ENCODE measurements at places on chromosomes 16 and 17.
A peak's percentile ranks its signal among the peaks of the same experiment; 100 is the strongest.

DNA sequence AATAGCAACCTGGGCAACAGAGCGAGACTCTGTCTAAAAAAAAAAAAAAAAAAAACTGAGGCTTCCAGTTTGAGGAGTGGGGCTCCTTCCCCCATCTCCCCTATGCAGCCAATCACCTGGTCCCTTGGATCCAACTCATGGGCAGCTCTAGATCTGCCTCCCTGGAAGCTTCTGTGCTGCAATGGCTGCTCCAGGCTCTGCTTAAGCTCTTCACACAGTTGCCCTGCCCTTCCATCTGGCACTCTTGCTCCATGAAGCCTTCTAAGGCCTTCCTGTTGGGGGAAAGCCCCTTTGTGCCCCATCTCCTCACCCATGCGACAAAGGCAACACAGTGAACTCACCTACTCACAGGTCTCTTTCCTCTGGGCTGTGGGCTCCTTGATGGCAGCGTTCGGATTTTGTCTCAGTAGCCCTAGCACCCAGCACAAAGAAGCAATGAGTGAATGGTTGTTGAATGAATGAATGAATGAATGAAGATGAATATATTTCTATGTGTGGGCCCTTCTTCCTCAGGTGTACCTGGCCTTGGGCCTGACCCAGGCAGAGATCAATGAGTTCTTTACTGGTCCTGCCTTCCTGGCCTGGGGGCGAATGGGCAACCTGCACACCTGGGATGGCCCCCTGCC, 1.9 kb downstream of the NAGLU start:
- no peak for DNase-seq

GRCh38 chr17:50316016-50316587, 29.8 kb upstream of the XYLT2 start:
- DNase-seq = no peak

GRCh38 chr17:71850812-71851211, 270.0 kb upstream of the SOX9 start:
- no peak for DNase-seq

GRCh38 chr17:72258711-72259110, 137.9 kb downstream of the SOX9 start:
- no peak for DNase-seq

- no peak for DNase-seq
Measured at GRCh38 chr17:18236494-18236893, 11.1 kb downstream of the LLGL1 start.

DNA sequence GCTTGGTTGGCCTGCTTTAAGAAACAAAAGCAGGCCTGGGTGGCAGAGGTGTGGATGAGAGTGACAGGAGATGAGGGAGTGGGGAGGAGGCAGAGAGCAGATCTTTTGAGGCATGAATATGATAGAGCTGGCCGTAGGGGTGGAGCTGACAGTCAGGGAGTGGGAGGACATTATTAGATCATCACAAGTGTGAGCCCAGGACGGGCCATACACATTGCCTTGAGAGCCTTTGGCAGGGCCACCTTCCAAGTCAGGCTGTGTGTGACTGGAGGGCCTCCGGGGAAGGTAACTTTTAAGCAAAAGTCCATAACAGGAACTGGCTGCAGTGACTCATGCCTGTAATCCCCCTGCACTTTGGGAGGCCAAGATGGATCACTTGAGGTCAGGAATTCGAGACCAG, 26.3 kb downstream of the GINS3 start:
- no peak for DNase-seq

GRCh38 chr16:6749698-6750097, 582.9 kb upstream of the RBFOX1 start:
- DNase-seq = no peak

DNA sequence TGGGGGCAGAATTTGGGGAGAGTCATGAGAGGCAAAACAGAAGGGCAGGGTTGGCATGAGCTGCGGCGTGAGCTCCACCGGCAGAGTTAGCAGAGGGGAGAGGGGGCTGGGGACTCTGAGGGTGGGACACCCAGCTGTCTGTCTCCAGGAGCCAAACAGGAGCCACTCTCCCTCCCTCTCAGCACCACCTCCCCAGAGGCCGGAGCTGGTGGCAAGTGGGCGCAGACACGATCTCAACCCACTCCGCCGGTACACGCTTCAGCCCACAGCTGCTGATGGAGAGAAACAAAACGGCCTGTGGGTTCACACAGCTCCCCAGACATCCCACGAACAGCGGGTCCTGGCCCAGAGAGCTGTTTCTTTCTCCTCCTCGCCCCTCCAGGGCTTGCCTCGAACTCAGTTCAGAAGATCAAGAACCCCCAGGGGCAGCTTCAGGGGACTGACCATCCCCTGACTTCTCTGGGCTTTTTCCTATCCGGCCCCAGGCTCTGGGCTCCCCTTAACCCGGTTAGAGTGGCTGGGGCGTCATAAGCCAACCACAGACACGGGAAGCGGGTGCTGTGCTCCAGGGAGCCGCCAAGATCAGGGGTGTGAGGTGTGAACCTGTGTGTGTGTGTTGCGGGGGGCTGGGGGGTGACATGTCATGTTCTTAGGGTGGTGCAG, 7.6 kb downstream of the RHBDF2 start:
- DNase-seq = peak; percentile 49

- no peak for DNase-seq
Measured at GRCh38 chr17:65220732-65221131, 83.6 kb downstream of the RGS9 start.

GRCh38 chr17:75845058-75845711, 981 bp upstream of the UNC13D start:
- peak; percentile 68 for DNase-seq

DNA sequence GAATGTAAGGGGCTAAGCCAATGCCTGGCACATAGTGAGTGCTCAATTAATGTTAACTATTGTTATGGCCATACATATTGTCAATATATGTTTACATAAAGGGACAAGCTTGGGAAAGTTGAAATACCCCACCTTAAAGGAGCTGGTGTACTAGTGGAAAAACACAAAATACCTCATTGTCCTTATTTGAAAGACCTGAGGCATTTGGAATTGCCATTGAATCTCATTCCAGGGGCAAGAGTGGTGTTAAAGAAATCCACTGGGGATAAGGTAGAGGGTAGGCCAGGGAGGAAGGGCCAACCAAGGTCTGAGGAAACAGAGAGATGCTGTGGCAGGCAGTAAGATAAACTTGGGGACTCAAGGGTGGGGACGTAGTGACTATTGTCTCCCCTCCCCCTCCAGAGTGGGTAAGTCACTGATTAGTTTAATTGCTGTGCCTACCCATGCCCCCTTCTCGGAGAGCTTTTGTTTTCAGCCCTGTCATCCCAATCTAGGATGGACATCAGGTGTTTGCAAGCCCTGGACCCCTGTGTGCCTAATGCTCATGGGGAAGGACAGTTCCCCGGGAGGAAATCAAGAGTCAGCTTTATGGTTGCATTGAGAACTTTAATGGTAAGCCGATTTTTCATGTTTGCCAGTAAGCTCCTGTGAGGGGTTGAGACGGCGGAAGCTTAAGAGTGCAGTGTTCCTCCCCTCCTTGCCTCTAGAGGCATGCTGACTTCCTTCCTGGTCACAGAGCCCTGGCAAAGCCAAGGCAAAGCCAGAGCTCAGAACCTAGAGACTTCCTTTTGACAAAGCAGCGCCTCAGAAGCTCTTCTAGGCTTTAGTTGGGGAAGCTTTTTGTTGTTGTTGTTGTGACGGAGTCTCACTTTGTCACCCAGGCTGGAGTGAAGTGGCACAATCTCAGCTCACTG, 2.5 kb upstream of the HEATR9 start:
- peak; percentile 51 for DNase-seq

DNA sequence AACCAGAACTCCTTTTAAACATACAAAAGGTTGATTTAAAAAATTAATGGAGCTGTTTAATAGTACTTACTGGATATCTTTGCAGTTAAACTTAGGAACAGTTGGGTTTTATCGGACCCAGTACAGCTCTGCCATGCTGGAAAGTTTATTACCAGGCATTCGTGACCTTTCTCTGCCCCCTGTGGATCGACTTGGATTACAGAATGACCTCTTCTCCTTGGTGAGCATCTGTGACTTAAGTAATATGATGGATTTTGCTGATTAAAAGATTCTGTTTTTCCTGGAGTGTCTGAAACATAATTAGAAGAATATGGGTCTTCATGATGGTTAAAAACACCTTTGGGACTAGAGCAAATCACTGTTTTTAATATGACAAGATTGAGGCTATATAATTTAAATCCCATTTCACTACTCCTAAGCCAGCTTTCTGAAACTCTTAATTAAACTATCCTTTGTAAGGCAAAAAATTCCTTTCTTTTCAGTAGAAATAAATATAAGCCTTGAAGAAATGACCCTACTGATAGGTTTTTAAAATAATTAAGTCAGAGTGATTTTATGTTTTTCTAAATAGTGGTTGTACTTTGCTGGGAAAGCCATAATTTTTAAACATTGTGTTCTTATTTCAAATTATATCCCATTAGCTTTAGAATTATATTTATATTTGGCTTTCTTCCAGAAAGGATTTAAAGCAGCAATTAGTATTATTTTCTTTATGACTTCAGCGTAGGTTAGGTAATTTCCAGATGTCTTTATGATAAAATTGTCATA, 45.7 kb upstream of the KPNB1 start:
- no peak for DNase-seq

DNA sequence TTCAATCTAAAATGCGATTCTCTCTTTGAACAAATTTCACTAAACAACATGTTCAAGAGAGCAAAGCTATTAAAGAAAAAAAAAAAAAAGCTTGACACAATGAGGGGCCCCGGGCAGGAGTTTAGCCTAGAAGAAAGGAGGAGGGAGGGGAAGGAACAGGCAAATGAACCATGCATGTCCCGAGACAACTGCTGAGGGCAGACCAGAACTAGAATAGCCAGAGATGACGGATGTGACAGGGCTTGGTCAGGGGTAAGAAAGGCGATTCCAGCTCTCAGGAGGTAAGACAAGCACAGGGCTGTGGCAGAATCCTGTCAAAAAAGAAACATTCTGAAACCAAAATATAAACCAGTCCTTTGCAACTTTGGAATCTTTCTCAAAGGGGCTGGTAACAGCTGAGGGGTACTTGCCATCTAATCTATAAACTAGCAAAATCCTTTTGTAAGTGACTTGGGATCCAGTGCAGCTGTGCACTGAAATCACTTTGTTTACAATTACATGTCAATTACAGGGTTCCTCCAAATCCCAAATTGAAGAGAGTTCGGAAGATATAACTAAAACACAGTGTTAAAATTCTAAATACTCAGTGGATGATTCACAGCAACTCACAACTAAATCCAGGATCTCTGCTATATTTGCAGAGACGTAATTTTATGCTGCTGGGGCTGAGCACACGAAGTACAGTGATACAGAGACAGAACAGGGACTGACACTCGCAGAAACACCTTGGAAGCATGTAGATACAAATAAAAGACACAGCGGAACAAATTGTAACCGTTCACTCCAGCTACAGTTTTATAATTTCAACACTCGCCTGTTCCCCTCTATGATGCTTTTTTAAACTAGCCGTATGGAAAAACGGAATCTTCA, 567.4 kb upstream of the ZFHX3 start:
- no peak for DNase-seq

DNA sequence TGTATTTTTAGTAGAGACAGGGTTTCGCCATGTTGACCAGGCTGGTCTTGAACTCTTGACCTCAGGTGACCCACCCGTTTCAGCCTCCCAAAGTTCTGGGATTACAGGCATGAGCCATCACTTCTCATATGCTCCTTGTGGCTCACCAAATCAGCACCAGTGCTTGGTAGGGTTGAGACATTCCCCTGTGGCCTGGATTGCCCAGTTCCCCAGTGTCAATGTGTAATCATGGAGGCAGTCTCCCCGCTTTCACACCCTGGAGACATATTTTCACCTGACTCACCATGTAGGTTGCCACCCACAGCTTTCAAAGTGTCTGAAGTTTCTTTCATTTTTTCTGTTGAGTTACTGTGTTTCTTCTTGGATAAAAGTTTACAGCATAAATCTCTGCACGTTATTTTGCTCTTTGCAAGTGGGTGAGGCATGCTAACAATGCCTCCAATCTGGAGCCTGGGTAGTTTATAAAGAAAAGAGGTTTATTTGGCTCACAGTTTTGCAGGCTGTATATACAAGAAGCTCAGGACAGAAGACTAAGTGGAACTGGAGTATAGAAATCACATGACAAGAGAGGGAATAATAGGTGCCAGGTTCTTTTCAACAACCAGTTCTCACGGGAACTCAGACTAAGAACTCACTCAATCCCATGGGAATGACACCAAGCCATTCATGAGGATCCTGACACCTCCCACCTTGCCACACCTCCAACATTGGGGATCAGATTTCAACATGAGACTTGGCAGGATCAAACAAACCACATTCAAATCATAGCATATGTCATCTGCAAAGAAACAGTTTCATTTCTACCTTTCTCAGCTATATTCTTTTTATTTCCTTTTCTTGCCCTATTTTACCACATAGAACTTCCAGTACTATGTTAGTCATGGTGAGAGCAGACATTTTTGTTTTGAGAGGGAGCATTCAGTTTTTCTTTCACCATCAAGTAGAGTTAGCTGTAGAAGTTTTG, 113.2 kb downstream of the PHKB start:
- DNase-seq = peak; percentile 6

DNA sequence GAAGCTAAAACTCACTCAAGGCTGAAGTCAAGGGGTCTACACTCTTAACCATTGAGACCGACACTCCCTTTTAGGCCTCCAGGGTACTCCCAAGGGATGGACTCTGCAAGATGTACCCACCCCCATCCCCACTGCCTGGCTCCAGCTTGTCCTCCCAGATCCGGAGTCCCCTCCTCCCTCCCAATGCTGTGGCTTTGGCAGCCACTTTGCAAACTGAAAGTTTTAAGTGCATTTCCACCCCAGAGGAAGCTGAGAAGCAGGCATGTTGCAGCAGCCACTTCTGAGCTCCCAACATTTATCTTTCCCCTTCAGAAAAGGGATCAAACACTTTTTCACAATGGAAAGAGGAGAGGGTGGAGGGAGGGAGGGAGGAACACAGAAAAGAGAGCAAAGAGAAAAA, 115.2 kb downstream of the COPRS start:
- no peak for DNase-seq

DNA sequence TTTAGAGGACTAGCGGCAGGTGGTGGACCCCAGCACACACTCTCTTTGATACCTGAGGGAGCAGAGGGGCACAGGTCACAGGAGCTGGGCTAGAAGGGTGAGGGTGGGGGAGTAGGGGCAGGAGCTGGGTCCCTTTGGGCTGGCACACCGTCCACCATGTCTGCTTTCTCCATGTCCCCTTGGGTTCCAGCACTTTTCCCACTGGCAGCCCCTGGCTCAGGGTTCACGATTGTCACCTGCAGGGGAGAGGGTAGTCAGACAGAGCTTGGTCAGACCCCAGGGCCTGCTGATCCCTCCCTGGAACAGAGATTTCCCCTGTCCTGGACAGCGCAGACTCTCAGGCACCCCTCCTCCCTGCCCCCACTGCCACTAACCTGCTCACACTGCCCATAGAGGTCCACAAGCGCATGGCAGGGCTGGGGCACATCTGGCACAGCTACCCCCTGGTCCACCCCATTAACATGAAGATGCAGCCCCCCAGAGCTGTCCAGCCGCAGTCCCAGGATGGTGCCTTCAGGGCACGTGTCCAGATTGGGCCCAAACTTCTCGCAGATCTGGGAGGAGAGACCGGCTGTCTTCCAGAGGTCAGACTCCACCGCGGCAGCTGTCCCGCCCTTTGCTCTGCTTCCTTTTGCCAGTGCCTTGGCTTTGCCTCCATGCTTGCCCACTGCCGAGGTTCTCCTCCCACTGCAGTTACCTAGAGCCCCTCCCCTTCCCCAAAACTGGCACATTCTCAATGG, 3.1 kb upstream of the GPS2 start:
- no peak for DNase-seq

- peak; percentile 14 for DNase-seq
Measured at GRCh38 chr17:40577611-40578065, 12.4 kb upstream of the CCR7 start.

- no peak for DNase-seq
Measured at GRCh38 chr17:67496286-67496685, 119.2 kb downstream of the PITPNC1 start.

- DNase-seq = no peak
Measured at GRCh38 chr17:64165347-64165746, 35.4 kb upstream of the ERN1 start.
